T-helper 2 cell (primary cell): ENCODE measurements at places on chromosomes 16 and 17.

DNA sequence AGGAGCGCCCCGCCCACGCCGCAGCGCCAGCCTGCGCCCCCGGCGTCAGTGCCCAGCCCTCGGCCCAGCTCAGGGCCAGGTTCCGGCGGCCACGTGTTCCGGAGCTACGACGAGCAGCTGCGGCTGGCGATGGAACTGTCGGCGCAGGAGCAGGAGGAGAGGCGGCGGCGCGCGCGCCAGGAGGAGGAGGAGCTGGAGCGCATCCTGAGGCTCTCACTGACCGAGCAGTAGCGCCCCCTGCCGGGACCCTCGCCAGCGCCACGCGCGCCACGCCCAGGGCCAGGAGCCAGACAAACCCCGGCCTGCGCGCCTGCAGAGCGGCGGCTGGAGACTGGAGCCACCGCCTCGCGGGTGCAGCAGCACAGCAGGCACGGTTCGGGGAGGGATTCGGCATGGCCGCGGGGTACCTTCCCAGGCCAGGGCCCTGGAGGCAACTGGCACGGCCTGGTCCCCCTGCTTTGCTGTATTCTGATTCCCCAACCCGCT is 9.3 kb downstream of the CORO6 start:
- peak; percentile 84 for DNase-seq

DNA sequence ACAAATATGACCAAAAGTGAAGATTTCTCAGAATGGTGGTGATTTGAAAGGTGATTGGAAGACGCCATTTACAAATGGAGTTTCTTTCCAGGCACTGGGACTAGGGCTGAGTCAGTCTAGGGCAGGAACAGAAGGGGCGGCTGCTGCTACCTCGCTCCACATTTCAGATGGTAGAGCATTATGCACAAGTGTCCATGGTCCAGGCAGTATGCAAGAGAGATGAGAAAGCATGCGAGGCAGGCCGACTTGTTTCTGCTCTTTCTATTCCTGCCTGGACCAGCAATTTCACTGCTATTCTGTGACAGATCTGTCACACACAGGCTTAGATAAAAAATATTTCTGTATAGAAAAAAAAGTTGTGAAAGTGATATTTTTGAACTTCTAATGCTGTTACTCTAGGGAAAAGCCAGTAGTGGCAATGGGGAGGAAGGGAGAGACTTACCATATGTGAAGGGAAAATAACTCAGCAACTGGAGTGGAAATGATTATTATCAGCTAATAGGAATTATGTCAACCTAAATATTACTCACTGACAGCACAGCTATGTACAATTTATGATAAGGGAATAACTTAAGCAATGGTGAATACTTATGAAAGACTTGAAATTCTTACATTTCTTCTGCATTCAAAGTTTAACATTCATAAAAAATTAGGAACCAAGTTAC is 134.7 kb upstream of the NETO2 start:
- no peak for DNase-seq

DNA sequence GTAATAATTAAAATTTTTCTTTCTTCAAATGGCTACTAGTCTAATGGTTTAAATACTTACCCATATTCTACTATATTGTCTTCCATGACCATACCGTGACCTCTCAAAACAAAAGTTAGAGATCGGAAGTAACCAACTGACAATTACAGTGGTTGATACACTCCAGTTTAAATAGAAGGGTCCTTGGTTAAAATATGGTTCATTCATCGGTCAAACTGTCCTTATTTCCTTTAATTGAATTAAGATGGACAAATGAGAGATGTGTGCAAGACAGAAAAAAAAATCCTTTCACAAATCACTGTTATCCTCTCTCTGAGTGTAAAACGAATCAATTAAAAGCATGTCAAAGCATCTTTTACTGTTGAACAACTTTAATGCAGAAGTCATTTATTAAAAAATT is 214.3 kb upstream of the TBX2 start:
- no peak for DNase-seq

GRCh38 chr16:84570739-84571403 is 47.0 kb downstream of the COTL1 start:
- DNase-seq, result no peak

GRCh38 chr16:58884141-58884540 is 150.0 kb upstream of the GOT2 start:
- no peak for DNase-seq

DNA sequence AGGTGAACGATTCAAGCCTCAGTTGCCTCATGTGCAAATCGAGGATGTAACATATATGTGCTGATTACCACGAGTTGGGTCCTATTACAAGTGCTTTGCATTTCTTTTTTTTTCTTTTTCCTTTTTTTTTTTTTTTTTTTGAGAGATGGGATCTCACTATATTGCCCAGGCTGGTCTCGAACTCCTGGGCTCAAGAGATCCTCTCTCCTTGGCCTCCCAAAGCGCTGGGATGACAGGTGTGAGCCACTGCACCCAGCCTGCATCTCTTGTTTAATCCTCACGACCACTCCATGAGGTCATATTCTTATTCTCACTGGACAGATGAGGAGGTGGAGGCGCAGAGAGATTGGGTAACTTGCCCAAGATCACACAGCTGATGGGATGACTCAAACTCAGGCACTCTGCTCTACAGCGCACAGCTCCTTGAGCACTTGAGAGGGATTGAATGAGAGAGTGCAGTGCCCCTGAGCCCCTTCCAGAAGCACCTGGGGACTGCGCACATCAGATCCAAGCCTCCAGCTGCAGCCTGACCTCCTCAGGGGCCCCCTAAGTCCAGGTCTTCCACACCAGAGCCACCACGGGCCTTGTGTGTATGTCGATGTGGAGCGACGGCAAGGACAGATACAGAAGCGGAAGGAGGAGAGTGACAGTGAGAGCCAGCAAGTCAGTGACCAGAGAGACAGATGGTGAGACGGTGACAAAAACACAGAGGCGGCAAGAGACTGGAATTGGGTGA is 4.9 kb downstream of the STX1B start:
- DNase-seq, result no peak

- DNase-seq, result no peak
Observed at GRCh38 chr17:60665602-60666001, 12.0 kb upstream of the BCAS3 start.

DNA sequence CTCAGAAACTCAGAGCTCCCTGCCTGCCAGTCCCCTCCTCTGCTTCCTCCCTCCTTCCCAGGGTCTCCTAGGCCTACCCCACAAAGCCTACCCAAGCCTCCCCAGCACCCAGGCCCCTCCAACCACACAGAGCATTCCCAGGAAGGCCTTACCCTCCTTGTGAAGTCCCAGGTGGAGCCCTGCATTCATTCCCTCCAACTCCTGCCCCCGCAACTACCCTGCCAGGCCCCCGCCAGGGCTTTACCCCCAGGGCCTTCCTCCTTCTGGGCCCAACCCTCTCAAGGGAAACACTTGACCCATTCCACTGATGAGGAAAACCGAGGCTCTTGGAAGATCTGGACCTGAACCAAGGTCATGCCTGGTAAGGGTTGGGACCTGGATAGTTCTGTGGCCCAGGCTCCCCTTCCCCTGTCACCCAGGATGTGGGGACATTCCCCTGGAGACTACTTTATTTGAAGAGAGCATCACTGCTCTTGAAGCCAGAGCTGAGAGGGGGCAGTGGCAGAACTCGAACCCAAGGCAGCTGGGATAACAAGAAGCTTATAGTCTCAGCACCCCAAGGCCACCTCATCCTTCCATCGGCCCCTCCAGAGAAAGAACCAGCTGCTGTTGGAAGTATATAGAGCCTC is 12.5 kb downstream of the PLLP start:
- no peak for DNase-seq

- no peak for DNase-seq
Observed at GRCh38 chr17:45948498-45948880, 50.6 kb upstream of the STH start.

DNA sequence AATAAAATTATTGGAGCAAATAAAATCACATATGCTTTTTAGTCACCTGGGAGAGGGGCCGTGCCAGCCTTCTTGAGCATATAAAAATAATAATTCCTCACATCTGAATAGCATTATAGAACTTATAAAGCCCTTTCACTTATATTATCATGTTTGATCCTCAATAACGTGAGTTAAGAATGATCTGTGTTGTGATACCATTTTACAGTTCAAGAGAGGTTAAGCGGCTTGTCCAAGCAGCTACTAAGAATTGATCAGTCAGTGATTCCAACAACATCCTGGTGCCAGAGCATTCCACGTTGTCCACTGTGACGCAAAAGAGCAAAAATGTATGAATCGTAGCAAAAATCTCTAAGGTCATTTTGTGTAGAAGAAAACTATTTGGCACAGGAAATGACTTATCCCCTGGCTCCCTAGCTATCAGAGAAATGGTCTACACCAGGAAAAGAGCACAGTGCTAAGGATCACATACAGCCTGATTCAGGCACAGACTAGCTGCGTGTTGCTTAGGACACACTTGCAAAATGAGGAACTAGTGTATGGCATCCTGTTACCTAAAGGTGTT is 33.0 kb downstream of the ANKFN1 start:
- no peak for DNase-seq

- no peak for DNase-seq
Observed at GRCh38 chr17:75895370-75896155, 1.2 kb downstream of the TRIM65 start.

GRCh38 chr16:73724503-73724902 is 572.1 kb upstream of the PSMD7 start:
- DNase-seq, result no peak

- no peak for DNase-seq
Observed at GRCh38 chr17:59845595-59846393, 46.9 kb downstream of the TUBD1 start.

GRCh38 chr17:29049541-29050145 is 6.7 kb downstream of the PIPOX start:
- DNase-seq, result no peak

- no peak for DNase-seq
Observed at GRCh38 chr17:73437826-73438225, 126.0 kb upstream of the CDC42EP4 start.

- DNase-seq, result no peak
Observed at GRCh38 chr16:50151322-50151721, 1.8 kb upstream of the TENT4B start.

GRCh38 chr16:53457670-53458069 is 23.4 kb downstream of the RBL2 start:
- peak; percentile 32 for DNase-seq

DNA sequence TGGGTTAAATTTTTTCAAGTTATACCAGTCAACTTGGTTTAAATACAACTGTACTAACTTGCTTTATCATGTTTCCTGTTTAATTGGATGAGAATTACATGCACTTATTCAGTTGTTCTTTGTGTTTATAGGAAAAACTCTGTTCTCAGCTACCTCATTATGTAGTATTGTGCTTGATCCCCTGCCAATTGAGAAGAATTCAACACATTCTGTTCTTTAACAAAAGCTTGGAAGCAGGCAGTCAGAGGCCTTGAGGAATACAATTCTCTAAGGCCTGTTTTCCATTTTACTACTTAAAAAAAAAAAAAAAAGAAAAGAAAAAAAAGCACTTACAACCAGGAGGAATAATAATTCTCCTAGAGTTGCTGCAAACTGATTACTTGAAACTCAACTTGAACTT is 60.6 kb upstream of the CMIP start:
- no peak for DNase-seq

GRCh38 chr17:45729294-45729907 is 54.7 kb upstream of the CRHR1 start:
- DNase-seq, result no peak

DNA sequence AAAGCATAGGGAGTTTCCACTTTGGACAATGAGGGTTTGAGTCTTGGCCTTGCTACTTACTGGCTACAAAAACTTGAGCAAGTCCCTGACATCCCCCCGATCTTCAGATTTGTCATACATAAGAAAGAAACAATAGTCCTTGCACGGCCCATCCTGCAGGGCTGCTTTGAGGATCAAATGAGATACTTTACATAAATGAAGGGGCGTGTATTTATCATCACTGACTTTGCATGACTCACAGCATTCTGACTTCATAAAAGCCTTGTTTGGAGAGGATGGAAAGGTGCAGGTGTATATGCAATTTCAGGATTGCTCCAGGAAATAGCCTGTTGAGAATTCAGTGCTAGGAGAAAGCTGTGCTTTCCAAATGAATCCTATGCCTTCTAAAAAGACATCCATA is 465.0 kb upstream of the MAF start:
- DNase-seq, result no peak

DNA sequence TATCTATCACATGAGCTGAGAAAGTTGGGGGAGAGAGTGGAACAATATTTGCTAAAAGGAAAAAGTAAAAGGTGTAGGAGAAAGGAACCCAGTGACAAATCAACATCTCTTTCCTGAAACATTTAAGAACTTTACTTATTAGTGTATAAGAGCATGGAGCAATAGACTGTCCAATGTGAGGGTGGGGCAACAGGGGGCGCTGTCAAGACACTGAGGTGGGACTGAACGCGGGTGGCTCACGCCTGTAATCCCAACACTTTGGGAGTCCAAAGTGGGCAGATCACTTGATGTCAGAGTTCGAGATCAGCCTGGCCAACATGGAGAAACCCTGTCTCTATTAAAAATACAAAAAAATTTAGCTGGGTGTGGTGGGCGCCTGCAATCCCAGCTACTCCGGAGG is 21.2 kb downstream of the PCTP start:
- no peak for DNase-seq

DNA sequence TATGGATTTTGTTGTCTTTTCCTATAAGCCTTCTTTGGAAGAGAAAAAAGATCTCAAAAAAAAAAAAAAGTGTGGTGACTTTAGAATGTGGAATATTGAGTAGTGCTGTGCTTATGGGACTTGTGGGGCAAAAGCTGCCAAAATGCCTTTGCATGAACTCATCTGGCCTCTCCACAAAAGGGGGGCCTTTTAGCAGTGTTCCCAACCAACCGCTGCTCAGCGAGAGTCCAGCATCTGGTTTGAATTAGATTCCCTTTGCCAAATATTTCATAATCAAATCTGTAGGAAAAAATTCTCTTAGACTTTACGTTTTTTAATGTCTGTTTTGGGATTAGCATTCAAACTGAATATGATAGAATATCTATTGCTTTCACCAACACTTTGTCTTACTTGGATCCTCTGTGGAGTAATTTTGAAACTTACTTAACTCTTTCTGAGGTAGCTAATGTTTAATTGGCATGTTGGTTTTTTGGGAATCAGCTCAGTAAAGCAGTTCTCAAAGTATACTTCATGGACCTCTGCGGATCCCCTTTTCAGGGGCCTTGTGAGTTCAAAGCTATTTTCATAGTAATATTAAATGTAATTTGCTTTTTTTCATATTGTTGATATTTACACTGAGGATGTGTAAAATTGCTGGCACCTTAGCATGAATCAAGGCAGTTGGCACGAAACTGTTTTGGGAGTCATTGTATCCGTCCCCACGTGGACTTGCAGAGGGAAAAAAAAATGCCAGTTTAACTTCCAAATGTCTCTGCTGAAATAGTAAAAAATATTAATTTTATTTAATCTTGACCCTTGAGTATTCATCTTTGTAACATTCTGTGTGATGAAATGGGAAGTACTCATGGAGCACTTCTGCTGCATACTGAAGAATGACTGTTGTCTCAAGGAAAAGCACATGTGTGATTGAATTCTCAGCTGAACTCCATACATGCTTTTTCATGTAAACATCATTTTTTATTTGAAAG is 34.7 kb upstream of the VPS4A start:
- DNase-seq, result no peak
